ENCODE measurements at places on chromosomes 12 and 14.
A peak's percentile ranks its signal among the peaks of the same experiment; 100 is the strongest.

DNA sequence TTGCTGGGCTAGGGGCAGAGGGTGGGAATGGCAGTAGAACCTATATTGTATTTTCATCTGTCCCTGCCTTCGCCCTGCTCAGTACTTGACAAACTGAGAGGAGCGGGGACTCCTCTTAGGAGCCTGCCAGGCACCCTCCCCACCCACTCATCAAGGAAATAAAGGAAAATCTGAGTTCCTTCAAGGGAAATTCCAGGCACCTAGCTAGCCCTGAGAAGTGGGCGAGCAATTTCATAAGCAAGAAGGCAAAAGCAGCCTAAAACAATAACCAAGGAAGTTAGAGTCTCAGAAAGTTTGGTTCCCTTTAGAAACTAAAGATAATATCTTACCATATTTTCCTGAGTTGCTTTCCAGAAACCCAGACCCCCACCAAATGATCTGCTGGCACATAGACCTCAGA lies 10.6 kb upstream of the PLEKHD1 start:
- no peak for DNase-seq

GRCh38 chr14:67385120-67385519 lies 25.0 kb downstream of the EIF2S1 start:
- DNase-seq: no peak

DNA sequence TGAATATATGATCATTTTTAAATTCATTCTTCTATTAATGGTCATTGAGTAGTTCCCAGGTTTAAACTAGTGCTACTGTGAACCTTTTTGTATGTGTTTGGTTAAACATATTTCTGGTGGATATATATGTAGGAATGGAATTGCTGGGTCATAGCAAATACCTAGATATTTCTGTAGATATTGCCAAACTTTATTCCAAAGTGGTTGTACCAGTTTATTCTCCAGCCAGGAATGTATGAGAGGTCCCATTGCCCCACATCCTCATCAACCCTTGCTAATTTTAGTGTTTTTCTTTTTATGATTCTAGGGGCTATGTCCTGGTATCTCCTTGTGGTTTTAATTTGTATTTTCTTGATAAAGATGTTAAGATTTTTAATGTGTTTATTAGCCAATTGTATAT lies 3.1 kb downstream of the VEZT start:
- no peak for DNase-seq

DNA sequence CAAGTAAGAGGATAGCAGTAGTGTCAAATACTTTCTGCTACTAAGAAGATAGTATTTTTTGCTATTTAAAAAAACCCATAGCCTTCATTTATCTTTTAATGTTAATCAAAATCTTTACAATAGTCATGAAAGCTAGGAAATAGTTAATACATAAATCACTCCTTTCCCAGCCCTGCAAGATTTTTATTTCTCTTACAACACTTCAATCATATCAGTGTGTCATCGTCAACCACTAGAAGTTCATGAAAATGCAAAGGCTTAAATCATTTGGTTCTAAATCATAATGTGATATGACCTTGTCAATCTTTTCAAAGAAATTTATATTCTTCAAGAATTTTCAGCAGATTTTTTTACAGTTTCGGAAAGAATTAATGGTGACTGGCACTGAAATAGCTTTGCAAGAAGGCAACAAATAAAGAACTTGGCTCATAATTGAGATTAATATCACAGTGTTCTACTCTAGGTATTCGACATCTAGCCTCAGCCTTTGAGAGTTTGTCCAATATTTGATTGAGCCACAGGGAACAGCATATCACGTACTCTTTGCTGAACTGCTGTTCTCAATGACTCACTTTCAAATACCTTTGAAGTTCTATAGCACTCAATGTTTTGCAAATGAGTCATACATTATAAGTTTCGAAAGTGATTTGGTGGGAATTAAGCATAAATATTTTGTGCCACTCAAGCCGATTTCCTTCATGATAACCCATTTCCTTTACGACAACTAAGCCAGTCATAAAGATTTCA lies 384.0 kb upstream of the FOXG1 start:
- no peak for DNase-seq

- DNase-seq: no peak
Observed at GRCh38 chr14:53957739-53958138, 1.1 kb upstream of the BMP4 start.

- DNase-seq: peak; percentile 14
Observed at GRCh38 chr14:68631394-68632053, 161.3 kb downstream of the ZFP36L1 start.

- DNase-seq: no peak
Observed at GRCh38 chr14:22579236-22579635, 9.8 kb downstream of the DAD1 start.

DNA sequence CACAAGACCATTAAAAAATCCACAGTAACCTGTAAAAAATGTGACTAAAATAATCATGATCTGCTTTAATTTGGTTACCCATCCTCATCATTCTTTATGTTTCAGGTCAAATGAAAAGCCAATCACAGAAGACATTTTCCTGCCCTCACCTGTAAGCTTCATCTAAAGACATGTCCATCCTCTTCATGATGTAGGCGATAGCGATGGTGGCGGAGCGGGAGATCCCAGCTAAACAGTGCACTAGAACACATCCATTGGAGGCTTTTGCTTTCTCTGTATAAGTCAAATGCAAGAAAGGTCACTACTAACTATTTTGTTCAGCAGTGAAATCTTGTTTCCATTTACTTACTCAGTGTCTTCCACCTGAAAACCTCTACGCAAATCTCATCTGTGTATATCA lies 82.6 kb downstream of the DUSP16 start:
- no peak for DNase-seq

DNA sequence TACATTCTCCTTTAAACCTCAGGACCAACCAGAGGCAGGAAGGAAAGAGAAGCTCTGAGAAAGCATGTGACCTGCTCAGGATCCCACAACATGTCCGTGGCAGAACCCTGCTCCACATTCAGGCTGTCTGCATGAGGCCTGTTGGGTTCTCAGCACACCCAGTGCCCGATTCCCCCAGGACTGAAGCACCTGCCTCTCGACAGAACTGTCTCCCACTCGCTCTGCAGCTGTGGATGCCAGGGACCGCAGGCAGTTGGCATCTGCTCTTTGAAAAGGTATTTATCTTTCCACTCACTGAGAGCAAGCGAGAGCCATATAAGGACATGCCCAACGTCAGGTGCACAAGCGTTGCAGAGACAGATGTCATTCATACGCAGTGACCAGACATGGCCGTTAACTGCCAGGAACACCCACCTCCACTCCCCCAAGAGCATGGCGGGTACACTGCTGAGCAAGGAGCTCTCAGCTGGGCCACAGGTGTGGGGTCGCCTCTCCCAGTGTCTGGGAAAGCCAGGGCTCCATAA lies 18.9 kb downstream of the PITPNM2 start:
- DNase-seq: no peak

GRCh38 chr12:81245458-81245857 lies 167.6 kb downstream of the ACSS3 start:
- DNase-seq: no peak

DNA sequence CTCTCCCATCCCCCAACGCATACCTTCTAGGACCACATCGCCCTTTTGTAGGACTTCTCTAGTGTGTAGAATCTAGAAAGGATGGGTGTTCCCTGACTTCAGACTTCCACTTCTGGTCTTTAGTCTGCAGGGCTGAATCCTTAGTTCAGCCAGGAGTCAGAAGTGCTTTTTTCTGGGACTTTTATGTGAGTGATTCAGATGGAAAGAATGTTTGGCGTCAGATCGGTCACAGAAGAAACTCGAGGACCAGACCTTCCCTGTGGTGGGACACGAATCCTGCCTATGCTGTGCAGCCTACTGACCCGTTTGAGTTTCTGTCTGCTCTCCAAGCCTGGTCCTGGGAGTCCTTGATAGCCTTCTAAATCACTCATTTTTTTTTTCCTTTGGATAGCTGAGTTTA lies 165.4 kb upstream of the SSTR1 start:
- DNase-seq: no peak

- no peak for DNase-seq
Observed at GRCh38 chr14:38039496-38039895, 168.2 kb upstream of the SSTR1 start.

- no peak for DNase-seq
Observed at GRCh38 chr12:115337693-115338543, 653.9 kb upstream of the TBX3 start.

DNA sequence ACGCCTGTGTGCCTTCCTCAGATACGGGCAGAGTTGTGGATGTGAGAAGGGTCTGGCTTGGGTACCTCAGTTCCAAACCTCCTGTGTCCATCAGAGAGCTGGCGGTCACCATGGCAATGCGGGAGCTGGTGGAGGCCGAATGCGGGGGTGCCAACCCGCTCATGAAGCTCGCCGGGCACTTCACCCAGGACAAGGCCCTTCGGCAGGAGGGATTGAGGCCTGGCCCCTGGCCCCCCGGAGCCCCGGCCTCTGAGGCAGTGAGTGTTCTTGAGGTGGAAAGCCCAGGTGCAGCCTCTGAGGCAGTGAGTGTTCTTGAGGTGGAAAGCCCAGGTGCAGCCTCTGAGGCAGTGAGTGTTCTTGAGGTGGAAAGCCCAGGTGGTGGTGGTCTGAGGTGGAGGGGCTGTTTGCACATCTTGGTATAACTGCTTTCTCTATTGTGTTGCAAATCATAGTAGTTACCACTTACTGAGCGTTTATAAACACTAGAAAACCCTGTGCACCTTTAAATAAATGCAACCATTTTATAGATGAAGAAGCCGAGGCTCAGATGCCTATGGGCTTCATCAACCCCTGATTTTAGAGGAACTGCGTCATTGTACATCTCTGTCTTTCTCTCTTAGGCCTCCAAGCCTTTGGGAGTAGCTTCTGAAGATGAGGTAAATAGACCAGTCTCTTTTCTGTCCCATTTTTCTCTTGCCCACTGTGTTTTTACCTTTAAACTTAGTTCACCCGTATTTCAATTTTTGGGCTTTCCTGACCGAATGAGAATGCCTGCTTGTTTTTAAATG lies 976 bp downstream of the PEX5 start:
- peak; percentile 40 for DNase-seq

DNA sequence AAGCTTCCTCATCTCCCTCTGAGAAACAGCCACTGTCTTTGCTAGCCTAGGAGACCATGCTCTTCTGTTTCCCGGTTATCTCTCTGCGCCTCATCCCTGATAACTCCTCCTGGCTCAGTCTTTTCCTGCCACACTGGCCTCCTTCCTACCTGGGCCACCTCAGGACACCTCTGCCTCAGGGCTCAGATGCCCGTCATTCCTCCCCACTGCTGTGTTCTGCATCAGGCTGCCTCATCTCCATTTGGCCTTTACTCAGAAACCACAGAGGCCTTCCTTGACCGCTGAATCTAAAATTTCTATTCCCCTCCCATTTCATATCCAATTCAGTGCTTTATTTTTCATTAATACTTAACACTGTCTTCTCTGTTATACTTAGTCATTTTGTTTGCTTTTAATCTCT lies 311.0 kb upstream of the RGS6 start:
- DNase-seq: no peak

DNA sequence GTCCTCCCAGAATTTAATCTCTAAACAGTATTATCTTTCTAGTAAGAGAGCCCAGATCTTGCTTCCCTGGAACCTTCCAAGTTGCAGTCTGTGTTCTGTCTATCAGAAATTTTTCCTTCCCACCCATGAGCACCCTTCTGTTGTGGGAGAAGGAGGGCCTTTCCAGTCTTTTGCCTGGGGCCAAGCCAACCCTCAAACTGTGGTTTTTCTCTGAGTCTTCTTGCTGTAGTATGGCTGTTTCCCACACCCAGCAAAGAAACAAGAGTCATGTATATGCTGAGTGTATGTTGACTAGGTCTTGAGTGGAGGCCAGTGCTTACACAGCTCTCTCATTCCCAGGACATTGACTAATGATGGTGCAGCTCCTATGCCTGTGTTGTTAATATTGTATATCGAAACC lies 104.5 kb downstream of the TGFB3 start:
- no peak for DNase-seq

- peak; percentile 58 for DNase-seq
Observed at GRCh38 chr12:3998968-3999792, 126.0 kb upstream of the PARP11 start.

GRCh38 chr14:65263177-65263788 lies 149.2 kb upstream of the FUT8 start:
- no peak for DNase-seq

DNA sequence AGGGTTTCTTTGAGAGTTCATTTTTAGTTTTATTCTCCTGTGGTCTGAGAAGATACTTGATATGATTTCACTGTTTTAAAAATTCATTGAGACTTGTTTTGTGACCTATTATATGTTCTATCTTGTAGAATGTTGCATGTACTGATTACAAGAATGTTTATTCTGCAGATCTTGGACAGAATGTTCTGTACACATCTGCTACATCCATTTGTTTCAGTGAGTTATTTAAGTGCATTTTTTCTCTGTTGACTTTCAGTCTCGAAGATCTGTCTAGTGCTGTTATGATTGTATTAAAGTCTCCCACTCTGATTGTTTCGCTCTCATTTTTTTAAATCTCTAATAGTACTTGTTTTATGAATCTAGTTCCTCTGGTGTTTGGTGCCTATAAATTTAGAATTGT lies 1319.8 kb downstream of the TMEM121 start:
- DNase-seq: no peak

- DNase-seq: no peak
Observed at GRCh38 chr12:105083551-105084105, 630 bp downstream of the ALDH1L2 start.

- DNase-seq: no peak
Observed at GRCh38 chr14:71497645-71498086, 434.6 kb upstream of the RGS6 start.

GRCh38 chr12:188910-189621 lies 24.9 kb downstream of the SLC6A12 start:
- peak; percentile 83 for DNase-seq

GRCh38 chr14:104957146-104958113 lies 20.7 kb downstream of the AHNAK2 start:
- DNase-seq: no peak

DNA sequence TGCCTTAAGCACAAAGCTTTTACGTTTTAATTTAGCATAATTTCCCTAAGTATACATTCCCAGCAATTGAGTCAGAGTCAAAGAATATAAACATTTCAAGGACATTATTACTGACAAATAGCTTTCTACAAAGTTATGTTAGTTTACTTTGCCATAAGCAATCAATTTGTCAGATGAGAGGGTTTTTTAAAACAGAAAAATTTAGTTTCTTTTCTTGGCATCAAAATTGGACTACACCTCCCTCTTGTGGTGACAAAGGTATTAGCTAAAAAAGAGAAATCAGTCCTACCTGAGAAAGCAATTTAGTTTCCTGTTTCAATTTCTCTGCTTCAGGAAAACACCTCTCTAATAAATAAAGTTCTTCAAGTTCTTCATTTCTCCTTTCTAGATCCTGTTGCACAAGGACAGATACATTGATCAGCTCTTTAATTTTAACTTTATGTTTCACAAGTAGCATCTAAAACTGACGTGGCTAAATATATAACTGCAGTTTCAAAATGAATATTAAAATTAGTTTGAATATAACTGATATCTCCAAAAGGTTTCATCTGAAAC lies 39.9 kb downstream of the DNAI7 start:
- DNase-seq: no peak

- no peak for DNase-seq
Observed at GRCh38 chr14:67228325-67228984, 12.8 kb upstream of the PALS1 start.

DNA sequence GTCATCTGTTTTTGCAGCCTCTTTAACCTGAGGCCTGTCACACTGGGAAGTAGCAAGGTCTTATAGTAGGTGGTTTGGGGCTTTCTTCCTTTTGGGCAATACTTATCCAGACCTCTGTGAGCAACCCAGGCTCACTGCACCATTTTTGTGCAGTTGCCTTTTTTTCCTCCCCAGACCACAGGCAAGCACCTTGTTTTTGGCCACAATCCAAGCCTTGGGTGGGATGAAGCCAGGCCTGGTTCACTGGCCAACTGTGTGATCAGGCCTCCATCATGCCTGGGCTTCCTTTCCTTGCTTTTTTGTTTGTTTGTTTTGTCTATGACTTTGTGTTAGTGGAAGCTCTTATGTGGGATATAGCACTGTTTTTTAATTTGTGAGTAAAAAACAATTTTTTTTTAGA lies 71.7 kb downstream of the DNAH10 start:
- no peak for DNase-seq
